ENCODE measurements at places on chromosomes 6 and 20.

DNA sequence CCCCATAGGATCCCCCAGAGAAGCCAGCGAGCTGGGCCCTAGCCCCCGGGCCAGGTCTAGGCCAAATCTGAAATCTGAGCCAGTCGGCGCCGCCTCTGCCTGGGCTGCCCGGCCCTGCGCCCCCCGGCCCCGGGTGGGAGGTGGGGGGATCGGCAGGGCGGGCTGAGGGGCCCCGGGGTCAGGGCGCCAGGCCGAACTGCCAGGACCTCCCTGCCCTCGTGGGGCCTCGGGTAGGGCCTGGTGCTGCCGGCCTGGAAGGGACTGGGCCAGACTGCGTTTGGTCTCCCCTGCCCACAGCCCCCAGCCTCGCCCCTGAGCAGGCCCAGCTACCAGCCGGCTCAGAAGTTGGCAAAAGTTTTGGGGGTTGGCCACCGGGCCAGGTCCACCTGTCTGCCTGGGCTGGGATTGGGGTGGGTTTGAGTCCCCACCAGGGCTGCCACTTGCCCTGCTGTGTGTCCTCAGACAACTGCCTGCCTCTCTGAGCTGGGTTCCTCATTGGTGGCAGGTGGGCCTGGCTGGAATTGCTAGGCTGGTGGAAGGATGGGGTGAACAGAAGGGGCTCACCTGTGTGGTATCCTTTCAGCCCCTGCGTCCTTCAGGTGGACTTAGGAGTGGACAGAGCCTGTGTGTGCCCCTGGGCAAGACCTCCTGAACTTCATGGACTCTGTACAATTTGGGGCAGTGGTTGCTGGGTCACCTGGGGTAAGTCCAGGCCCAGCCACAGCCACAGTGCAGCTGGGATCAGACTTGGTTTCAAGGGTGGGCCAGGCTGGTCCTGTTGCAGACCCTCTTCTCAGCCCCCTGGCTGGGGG lies 801 bp downstream of the SRC start:
- DNase-seq: peak; percentile 25

- no peak for DNase-seq
These were observed 178.7 kb upstream of the TNFAIP3 start for GRCh38 chr6:137688230-137688971.

GRCh38 chr6:36865835-36866234 lies 8.8 kb downstream of the PPIL1 start:
- DNase-seq: no peak

DNA sequence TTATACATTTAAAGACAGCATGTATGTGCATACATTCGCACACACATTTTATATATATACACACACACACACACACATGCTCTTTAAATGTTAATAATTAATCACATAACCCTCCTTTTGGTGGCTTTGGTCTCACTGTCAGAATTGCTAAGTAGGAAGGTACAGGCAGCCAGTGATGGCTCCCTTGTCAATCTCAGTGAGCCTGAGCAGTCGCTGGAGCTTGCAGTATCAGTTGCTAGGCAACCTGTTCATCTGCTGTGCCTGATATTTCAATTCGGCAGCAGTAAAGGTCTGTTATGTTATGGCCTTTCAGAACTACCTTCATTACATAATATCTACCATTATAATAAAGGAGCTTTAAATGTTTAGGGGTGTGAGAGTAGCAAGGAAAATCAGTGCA lies 374.3 kb downstream of the LMBRD1 start:
- no peak for DNase-seq

DNA sequence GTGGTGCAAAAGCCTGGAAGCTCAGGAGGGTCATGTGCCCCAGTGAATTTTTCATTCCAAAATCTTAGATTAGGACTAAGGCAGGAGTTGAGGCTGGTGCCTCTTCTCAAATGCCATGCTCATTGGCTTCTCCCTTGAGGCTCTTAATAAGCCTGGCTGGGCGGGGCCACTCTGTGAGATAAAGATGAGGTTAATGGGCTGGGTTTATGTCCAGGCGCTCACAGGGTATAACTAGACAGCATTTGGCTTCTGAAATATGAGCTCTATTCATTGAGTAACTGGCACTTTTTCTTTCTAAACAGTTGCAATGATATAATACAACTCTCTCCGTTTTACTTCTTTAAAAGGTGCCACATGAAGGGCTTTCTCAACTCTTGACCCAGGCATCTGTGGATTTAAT lies 156.3 kb downstream of the SCML4 start:
- DNase-seq: peak; percentile 12

- no peak for DNase-seq
These were observed 1.1 kb upstream of the GRM4 start for GRCh38 chr6:34146801-34147592.

GRCh38 chr20:47782076-47782475 lies 3.2 kb downstream of the SULF2 start:
- DNase-seq: no peak

GRCh38 chr20:13054011-13054410 lies 45.2 kb downstream of the SPTLC3 start:
- DNase-seq: no peak

- DNase-seq: peak; percentile 36
These were observed 48.9 kb downstream of the NOL4L start for GRCh38 chr20:32535953-32536823.

GRCh38 chr6:17719323-17720041 lies 12.8 kb upstream of the NUP153 start:
- DNase-seq: no peak

Measured in inflammatory macrophage treated with lipopolysaccharide for 4 hours (primary cell).